ENCODE measurements at places on chromosomes 3 and 15.

DNA sequence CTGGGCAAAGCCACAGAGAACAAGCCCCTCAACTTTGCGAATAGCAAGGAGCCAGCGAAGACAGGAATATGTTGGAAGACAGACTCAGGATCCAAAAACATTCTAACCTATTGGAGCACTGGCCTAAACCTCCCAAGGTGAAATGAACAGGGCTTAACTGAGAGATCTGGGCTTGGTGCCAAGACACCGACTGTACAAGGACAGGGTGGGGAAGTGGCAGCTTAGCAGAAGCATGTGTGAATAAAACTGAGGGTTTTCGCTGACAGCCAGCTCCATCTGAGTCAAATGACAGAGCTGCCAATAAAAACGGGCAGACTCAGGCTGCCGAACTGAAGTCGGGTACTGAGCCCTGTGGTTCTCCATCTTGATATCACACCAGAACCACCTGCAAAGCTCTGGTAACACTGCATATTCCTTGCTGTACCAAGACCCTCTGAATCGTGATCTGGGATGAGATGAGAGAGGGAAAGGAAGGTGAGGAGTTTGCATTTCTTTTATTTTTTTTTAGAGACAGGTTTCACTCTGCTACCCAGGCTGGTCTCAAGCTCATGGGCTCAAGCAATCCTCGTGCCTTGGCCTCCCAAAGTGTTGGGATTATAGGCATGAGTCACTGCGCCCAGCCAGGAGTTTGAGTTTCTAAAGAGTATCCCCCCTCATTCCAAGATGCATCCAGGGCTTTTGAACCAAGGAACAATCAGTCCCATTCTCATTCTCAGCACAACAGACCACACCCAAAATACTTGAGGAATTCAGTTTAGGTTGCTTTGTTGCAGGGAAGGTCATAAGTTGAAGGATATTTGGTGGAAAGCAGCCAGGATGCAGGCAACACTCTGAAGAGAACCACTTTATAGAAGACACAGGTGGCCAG is 6.0 kb upstream of the PLCB2 start:
- DNase-seq = peak; percentile 27

DNA sequence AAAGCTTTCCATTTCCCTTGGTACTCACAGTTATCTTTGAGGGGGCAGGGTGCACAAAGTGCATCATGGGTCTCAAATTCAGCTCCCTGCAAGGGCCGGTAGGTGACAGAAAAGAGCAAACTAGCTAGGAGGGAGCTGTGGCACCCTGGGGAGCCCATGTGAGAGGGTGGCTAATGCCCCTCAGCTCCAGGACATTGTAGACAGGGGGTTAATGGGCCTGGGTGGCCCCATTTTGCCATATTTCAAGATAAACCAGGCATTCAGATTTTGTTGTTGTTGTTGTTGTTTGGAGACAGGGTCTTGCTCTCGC is 3.7 kb upstream of the SLC6A6 start:
- DNase-seq = no peak

GRCh38 chr3:117463276-117464115 is 753.9 kb downstream of the TUSC7 start:
- DNase-seq = no peak

- no peak for DNase-seq
Observed at GRCh38 chr15:58179206-58179605, 41.0 kb downstream of the AQP9 start.

- no peak for DNase-seq
Observed at GRCh38 chr3:190722181-190722905, 140.2 kb downstream of the GMNC start.

GRCh38 chr3:120615847-120616609 is 19.9 kb downstream of the NDUFB4 start:
- DNase-seq = no peak

DNA sequence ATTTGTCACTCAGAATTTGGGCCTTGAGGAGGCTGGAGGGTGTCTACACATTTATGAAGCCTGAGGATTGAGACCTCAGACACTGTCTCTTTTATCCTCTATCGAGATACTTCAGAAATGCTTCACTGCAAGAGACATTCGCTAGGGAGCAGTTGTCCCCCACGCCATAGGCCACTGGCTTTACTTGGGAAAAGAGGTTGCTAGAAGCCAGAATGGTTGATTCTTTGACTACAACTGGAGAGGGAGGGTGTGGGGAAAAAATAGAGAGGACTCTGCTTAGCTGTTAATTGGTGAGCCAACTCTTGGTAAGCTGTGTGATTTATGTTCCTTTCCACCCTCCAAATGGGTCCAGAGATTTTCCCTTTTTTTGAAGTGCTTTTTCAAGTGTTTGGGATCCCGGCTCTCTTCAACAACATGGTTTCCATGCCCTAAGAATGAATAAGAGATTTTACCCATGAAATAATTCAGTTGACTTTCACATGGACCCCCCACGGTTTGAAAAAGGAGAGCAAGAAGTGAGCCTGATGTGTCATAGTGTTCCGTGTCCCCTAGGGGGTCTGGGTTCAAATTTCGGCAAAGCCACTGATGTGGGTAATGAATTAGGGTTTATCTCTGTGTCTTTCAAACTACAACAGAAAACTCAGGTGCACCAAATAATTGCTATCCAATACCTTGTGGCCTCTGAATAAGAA is 2.7 kb downstream of the BOC start:
- no peak for DNase-seq

DNA sequence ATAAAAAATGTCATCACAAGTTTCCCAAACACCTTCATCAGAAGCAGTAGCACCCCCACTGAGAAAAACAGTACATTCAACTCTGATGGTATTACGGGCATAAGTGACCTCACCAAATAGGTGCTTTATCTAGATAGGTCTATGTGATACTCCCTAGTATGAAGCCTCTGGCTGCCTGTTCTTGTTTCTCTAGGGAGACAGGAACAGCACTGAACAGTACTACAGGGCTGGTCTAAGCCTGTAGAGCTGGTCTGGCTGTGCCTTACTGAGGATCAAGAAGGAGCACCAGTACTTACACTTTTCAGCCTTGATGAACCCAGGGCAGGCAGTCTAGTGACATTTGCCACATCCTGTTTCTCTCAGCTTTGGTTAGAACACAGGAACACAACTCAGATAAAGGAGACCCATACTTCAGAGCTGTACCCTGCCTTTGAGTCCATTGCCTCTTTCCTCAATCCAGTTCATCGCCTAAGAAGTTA is 35.9 kb downstream of the OXNAD1 start:
- DNase-seq = no peak

DNA sequence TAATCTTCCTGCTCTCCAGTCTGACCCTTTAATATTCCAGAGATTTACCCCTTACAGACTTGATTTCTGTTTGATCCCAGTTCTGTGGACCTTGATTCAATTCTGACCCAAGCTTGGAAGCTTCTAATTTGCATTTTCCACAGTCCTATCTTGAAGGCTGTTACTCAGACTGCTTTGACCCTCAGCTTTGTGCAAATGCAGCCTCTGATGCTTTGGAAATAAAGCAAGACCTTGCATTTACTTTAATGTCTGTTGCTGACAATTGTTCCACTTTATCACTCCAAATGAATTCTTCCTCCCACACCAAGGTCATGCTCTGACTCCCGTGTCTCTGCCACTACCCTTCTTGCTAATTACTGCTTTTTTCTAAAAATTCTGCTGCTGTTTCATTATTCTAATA is 886.0 kb downstream of the TUSC7 start:
- DNase-seq = no peak

- no peak for DNase-seq
Observed at GRCh38 chr3:159974-160373, 36.6 kb upstream of the CHL1 start.

- DNase-seq = no peak
Observed at GRCh38 chr15:76566276-76566675, 229.7 kb downstream of the ISL2 start.

GRCh38 chr3:15682561-15683185 is 81.1 kb downstream of the BTD start:
- DNase-seq = no peak

GRCh38 chr15:35007397-35007796 is 19.3 kb upstream of the ZNF770 start:
- DNase-seq = no peak

DNA sequence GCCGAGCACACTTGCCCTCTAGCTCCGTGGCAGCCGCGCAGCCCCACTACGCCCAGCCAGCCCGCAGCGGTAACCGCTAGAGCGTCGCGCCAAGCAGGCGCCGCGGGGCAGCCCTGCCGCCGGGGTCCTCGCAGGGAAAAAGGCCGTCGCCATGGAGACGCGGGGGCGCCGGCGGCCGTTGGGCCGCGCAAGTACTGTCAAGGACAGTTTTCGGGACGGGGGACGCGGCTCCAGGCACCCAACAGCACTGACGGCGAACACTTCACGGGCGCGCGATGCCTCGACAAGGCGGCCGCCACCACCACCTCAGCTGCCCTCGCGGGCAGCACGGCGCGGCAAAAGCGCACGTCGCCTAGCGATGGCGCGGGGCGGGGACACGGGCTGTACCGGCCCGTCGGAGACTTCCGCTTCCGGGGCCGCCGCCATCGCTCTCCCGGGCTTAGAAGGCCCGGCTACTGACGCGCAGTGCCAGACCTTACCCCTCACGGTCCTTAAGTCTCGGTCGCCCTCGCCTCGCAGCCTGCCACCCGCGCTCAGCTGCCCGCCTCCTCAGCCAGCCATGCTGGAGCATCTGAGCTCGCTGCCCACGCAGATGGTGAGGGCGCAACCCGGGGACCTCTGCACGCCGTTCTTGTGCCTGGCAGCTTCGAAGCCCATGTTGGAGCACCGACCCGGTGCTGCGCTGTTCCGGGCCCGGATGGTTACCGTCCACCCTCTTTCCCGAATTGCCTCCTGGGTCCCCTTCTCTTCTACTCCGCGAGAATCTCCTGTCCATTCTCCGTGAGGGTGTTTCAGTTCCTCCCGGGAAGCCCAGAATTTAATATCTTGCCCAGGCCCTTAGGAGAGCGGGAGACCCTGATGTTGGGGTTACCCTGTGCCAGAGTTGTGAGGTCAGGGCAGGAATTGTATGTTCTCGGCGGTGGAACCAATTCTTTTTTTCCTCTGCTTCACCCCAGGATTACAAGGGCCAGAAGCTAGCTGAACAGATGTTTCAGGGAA is at the start of the genes GLT8D1 and SPCS1:
TSS of gene GLT8D1 (minus strand) at position 104 of the 999 bp plus-strand sequence. CDS start 5,331 bp downstream, outside the sequence.
TSS of gene SPCS1 (plus strand) at position 419 of the 999 bp plus-strand sequence. CDS start at position 560, 141 bp downstream.
- DNase-seq = peak; percentile 91

GRCh38 chr3:166688665-166689064 is 691.4 kb downstream of the ZBBX start:
- no peak for DNase-seq

Data from stimulated activated CD4-positive, alpha-beta T cell treated with anti-CD3 and anti-CD28 coated beads, Interleukin-15, amount 100 ng/mL, for 24 hours (primary cell).